NCI-H1436 (cell line): ENCODE measurements at places on chromosomes 12 and 14.

DNA sequence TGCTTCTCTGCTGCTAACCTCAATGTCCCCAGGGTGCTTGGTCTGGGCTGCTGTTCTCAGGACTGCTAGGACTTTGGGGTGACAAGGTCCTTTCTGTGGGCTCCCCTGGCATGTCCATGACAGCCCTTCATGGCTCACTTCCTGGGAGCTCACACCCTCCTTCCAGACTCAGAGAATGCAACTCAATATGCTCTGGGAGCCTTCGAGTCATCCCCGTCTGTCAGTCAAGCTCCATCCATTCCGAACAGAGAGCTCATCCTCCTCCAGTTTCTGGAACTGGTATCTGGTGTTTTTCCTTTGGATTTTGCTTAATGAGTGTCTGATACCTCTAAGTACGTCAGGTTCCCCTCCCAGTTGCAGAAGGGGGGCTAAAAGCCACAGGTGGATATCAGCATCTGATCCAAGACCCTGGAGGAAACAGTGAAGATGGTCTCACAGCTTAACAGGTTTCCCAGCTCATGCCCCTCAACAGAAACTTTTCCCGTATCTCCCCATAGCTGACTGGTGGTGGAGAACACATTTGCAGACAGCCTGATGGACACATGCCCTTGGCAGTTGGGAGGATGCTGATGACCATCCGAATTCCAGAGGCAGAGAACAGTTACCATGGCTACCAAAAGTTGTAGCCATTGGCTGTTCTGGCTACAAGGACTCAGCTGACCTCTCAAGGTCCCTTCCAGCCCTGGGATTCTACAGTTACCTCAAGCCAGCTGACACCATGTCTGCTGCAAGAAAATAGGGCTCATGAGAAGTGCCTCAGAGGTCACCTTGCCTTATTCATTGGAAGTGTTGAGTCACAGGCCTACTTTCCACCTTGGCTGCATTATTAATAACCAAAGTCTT is 9.5 kb upstream of the RAB35 start:
- no peak for DNase-seq

- DNase-seq = no peak
Observed at GRCh38 chr14:104286086-104286485, 147.7 kb downstream of the KIF26A start.

- DNase-seq = no peak
Observed at GRCh38 chr14:70856851-70857495, 47.7 kb upstream of the MAP3K9 start.

GRCh38 chr12:53950437-53950773 is 4.3 kb upstream of the HOXC12 start:
- no peak for DNase-seq

GRCh38 chr12:74922117-74922516 is 287.5 kb downstream of the KCNC2 start:
- DNase-seq = no peak

GRCh38 chr12:14362352-14362751 is 3.1 kb upstream of the ATF7IP start:
- no peak for DNase-seq

GRCh38 chr14:65329911-65330310 is 82.6 kb upstream of the FUT8 start:
- no peak for DNase-seq
